ENCODE measurements at places on chromosomes 6 and 20.

GRCh38 chr20:37846573-37846972, 56.4 kb upstream of the VSTM2L start:
- no peak for DNase-seq

DNA sequence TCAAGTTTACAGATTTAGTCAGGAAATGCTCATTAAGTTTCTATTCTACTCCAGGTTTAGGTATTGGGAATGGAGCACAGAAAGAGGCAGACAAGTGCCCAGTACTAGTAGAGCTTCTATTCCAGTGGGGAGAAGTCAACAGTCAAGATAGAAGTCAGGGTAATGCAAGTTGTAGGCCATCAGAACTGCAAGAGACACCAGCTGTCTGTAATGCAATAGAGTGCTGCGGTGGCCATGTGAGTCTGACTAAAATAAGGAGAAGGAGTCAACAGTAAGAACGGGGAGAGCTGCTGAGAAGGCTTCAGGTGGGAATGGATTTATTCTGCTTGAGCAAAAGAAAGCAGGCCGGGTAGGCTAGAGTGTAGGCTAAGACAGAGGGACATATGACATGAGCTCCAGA, 515.0 kb downstream of the QKI start:
- DNase-seq = no peak

- DNase-seq = no peak
Observed at GRCh38 chr6:80179695-80180094, 73.2 kb downstream of the BCKDHB start.

DNA sequence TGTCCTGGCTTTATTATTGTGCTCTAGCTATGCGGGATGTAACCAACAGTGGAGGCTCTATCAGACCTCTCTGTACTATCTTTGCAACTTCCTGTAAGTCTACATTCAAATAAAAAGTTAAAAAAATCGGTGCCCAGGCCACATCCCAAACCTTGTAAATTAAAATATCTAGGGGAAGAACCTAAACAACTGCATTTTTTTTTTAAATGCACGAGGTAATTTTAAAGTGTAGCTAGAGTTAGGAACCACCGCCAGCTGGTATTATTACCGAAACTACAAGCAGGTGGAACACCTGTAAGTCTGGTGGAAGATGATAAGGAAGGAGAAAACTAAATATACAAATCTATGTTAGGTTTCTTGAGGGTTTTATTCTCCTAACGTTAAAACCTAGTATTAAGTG, 34.5 kb upstream of the ID4 start:
- DNase-seq = no peak

DNA sequence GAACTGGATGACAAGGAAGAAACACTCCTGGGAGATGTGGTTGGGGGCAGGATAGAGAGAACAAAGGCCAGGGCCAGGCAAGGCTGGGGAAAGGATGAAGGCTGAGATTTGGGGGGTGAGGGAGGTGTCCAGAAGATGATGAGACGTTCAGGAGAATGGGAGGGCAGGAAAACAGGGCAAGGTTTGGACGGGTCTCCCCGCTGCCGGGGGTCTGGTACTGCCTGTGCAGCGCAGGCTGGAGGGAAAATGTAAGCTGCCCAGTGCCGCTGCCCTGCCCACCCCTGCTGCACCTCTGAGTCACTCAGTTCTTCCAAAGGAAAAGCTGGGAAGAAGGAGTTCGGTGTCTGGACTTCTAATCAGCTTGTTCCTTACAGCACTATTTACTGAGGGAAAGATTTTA, 130.9 kb downstream of the DTNBP1 start:
- DNase-seq = no peak

GRCh38 chr20:34083137-34083536, 28.9 kb downstream of the EIF2S2 start:
- DNase-seq = no peak

GRCh38 chr6:119129968-119130484, 51.6 kb upstream of the FAM184A start:
- no peak for DNase-seq
